ENCODE measurements at places on chromosomes 4 and X. TPM values are rescaled to one million over a fixed set of nuclear protein-coding genes. Genes with fewer than 3 reads are reported as not detected.

DNA sequence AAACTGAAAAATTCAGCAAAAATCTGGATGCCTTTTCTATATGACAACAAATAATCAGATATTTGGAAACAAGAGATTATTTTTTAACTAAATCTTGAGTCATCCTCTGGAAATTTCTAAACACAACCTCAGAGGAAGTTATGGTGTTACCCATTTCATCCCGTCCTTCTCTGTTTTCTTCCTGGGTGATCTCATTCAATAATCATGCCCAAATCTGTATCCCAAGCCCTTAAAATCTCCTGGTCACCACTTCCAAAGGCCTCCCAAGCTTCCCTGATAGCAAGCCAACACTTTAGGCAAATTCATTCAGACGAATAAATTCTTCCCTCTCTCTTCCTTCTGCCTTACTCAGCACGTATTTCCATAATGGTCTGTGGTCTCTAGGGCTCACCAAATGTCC is 9.7 kb upstream of the SORCS2 start:
- no peak for DNase-seq

DNA sequence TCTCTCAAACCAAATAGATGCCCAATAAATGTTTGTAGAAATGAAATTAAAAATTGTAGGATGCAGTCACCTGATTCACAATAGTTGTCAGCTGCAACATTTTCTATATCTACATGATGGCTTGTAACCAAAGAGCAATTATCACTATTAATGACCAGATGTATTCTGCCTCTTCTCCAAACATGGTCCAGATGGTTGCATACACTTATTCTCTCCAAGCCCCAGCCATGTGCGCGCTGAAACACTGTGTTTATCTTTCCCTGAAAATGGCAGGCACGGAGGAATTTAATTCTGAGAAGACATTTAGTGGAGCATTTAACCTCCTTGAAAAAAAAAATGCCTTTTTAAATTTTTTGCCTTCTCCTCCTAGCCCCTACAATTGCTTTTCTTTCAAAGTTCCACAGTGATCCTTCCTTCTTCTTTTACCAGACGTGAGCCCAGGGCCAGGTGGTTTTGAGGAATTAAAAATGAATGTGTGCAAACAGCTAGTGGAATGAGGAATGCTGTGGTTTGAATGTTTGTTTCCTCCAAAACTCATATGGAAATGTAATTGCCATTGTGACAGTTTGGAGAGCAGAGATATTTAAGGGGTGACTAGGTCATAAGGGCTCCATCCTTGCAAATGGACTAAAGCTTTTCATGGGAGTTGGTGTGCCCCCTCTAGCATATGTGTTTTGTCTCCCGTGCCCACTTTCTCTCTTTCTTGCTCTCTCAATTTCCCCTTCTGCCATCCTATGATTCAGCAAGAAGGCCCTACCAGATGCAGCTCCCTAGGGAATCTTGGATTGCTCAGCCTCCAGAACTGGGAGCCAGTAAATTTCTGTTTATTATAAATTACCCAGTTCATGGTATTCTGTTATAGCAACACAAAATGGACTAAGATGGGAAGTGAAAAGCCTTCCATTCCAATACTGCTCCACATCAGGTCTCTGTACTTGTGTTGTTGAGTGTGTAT is 136.0 kb downstream of the GABRB1 start:
- DNase-seq = no peak

DNA sequence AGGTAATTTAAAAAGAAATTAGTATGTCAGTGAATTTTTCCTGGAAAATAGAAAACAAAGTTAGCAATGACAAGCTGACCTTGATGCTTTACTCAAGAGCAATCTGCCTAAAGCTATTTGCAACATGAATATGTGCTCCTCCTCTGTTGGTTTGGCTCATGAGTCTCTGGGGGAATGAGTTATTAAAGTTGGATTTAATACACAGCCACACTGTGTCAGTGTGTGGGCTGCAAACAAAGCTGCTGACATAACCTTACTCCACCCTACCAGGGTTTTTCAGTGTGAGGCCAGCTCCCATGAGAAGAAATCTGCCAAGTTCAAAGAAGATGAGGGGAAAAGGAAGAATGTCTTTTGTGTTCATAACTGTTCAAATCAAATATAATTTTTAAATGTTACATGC is 280.5 kb downstream of the TLL1 start:
- no peak for DNase-seq

DNA sequence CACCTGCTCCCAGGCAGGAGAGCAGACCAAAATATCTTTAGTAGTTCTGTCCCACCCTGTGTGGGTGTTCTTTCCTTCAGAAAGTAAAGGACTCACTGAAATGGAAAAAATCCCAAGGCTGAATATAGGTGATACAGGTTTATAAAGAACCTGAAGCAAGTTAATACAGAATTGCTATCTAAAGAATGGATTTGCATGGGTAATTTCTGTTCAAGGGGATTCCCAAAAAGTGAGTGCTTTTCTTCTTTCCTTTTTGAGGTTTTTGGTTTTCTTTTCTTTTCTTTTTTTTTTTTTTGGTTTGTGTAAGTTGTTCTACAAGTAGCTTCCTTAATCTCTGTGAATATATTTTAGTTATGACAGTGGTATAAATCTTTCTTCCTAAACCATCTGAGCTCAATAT is 560.7 kb upstream of the BOD1L1 start:
- no peak for DNase-seq

GRCh38 chr4:24056289-24056688 is 166.4 kb upstream of the PPARGC1A start:
- DNase-seq = no peak

DNA sequence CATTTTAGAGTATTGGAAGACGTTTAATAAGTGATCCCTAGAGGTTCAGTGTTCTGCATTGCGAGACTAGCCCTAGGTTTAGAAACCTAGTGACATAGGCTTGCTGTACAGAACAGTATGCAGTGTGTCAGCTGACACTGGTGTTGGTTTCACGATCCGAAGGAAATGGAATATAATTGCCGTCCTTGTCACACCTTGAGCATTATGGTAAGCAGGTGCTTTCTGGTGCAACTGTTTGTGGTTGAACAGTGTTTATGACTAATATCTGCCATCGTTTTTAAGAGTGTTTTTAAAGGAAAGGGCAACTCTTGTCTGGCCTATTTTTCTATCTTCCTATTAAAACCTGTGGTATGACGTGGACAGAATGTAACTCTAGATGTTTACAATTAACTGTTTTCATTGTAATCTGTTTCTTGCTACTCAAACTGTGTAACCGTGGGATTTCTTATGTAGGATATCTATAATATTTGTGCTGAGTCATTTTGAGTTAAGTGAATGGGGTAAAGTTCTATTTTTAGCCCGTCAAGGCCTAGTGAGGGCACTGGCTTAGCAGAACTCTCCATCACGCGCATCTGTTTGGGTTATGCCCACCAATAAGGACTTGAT is 53.8 kb upstream of the TBC1D14 start:
- DNase-seq = no peak

- DNase-seq = no peak
Observed at GRCh38 chr4:100189820-100190642, at the start of gene DDIT4L. Gene DDIT4L, minus strand, starts transcription at chr4:100190468. Its CDS starts 485 bp downstream, at chr4:100189983.

DNA sequence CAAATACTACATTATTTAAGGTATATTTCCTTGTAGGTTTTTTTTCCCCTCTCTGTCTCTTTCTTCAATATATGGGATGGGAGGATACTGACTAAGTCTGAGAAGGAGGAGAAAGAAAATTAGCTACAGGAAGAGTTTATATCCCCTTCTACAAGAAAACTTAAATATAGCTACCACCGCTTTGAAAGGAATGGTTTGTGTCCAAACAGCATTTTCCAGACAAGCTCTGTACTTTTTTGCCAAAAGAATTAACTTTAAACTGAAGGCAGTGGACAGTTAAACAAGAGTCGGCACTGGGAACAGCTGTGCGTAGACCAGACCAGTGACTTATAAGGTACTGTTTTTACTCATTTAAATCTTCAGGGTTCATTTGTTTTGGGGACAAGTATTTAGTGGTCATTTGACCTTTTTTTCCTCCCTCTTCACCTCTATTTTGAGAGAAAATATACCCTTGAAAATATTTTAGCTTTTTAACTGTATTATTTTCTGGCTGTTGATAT is 303.7 kb downstream of the ARHGAP24 start:
- no peak for DNase-seq

GRCh38 chrX:87727620-87728019 is 210.0 kb downstream of the KLHL4 start:
- DNase-seq = no peak

- no peak for DNase-seq
Observed at GRCh38 chr4:78363031-78363570, 188.5 kb upstream of the ANXA3 start.

DNA sequence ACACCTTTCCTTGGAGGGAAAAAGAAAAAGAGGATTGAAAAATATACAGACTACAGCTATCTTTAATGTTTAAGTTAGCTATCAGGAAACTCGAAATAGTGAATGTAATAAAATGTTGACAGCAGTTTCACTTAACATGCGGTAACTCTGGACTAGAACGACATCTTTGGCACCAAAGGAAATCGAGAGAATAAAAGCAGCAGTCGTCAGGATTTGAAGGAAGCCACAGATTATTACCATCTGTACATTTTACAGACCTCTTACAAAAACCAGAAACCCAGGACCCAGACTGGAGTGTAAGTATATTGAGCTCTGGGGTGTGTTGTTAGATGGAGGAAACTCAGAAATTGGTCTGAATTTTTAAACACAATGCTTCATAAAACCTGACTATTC is 51.6 kb upstream of the STOX2 start:
- DNase-seq = no peak

- DNase-seq = no peak
Observed at GRCh38 chr4:150256841-150257730, 178.8 kb downstream of the DCLK2 start.

DNA sequence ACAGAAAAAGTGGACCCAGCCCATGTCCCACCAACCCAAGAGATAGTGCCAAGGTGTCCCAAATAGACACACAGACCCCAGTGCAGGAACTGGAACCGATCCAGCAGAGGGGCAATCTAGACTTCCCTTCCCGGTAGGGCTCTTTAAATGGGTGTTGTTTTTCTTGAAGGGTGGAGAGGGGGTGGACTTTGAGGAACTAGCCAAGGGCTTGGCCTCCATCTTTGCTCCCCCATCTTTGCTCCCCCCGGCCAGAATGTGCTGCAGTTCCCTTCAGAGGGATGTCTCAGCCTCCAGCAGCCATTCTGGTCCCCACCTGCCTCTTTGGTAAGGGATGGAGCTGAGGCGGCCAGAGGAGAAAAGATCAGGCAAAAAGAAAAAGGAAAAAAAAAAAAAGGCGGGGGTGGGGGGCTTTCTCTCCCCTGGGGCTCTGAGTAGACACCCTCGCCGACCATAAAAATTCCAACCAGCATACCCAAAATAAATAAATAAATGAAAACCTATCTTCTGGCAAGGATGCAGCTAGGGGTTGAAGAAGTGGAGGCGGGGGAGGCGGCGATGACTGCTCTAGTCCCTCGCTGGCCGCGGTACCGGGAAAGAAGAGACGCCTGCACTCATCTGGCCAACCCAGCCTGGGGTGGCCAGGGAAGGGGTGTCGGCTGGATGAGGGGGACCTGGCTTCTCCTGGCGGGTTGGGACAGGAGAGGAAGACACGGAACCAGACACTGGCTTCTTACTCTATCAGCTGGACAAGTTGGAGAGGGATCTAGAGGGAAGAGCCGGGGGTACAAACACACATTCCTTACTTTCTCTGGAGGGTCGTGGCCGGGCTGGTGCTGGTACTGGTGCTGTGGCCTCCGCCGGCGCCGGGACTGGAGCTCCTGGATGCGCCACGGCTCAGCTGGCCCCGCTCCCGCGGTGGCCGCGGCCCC is 38.5 kb upstream of the IQSEC2 start:
- DNase-seq = no peak

GRCh38 chr4:127624173-127624572 is 8.6 kb upstream of the INTU start:
- no peak for DNase-seq

BEND4 gene
- total RNA-seq = 0.53 TPM

TLR2 gene
- 8.8 TPM for total RNA-seq

RNF128 gene
- 1.1 TPM for total RNA-seq

CXorf65 gene
- not detected for total RNA-seq

G6PD gene
- 81.1 TPM for total RNA-seq

GLRA3 gene
- total RNA-seq = not detected

C4orf36 gene
- total RNA-seq = not detected

FGFBP2 gene
- total RNA-seq = not detected

CYTL1 gene
- total RNA-seq = 154 TPM

PABPC1L2B gene
- not detected for total RNA-seq

RRH gene
- not detected for total RNA-seq

UGT2A3 gene
- total RNA-seq = not detected

SH3D19 gene
- total RNA-seq = 79.8 TPM

SUV39H1 gene
- 10.0 TPM for total RNA-seq
